T-cell (primary cell): ENCODE measurements at places on chromosomes 11 and 22.
A peak's percentile ranks its signal among the peaks of the same experiment; 100 is the strongest.

DNA sequence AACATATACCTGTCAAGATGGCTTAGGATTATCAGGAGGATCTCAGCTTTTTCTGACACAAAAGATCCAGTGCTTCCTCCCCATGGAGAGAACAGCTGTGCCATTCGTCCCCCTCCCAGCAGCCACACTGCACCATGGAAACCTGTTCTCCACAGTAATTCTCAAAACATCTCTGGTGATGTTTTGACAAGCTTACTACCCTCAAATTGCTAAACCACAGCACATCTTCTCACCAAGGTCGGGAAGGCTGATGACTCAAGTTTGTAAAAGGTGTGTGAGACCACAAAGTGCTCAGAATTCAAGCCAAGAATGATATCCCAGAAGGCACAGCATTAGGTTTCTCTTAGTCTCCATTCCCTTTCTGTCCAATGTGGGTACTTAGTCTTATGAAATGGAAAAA, 3.9 kb upstream of the RAB38 start:
- no peak for DNase-seq

DNA sequence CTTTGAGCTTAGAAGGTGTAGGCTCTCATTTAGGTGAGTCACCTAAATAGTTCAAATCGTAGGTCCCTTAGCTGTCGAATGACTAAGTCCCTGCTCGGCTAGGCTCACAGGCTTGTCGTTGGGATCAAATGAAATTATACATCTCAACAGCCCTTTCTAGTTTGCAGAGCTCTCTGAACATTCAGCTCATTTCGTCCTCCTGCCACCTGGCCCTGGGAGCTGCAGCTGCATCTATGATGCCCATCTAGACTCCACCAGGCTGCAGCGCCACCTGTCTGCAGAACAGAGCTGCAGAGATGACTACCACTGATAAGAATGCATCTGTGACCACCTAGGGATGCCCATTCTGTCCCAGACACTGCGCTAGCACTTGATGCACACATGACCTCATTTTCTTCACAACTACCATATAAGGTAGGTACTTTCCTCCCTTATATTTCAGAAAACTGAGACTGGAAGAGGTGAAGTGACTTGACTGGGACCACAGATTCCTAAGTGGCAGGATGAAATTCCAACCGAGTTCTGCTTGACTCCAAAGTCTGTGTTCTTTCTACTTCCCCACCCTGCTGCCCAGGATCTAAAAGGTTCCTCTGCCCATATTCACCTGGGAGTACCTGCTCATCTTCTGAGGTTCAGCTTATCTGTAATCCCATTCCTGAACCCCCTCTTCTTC, 141.1 kb upstream of the NARS2 start:
- DNase-seq = no peak

- peak; percentile 29 for DNase-seq
Measured at GRCh38 chr11:110430267-110431050, 711 bp downstream of the FDX1 start.

- no peak for DNase-seq
Measured at GRCh38 chr11:34327804-34328631, 29.8 kb downstream of the ABTB2 start.

DNA sequence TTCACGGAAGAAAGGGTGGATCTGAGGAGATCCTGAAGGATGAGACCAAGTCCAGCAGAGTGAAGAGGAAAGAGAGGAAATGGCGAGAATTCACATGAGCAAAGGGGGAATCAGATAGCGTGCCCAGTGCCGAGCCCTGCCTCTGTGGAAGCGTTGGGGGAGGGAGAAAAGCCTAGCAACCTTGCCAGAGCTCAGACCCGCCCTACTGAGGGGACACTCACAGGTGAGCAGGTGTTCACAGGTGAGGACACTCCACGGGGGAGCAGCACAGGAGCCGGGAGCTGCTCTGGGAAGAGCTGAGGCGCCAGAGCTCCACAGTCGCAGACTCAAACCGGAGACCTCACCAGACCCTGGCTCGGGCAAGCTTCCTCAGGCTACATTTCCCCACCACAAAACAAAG, 56.2 kb downstream of the MICAL3 start:
- no peak for DNase-seq

DNA sequence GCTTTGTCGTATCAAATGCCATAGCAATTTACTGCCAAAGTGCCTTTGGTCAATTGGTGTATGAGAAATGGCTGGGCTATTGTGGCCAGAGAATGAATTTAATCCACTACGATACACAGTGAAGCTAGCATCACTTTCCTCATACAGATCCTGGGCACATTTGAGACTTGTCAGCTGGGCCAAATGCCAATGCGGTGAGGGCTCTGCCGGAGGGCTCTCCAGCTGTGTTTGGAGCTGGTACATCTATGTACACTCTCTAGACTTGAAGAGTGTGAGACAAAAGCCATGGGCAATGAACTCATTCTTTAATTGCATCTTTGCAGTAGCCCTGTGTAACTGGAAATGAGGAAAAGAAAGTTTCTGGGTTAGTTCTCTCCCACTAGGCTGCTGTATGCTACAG, 1052.9 kb downstream of the NTM start:
- no peak for DNase-seq

DNA sequence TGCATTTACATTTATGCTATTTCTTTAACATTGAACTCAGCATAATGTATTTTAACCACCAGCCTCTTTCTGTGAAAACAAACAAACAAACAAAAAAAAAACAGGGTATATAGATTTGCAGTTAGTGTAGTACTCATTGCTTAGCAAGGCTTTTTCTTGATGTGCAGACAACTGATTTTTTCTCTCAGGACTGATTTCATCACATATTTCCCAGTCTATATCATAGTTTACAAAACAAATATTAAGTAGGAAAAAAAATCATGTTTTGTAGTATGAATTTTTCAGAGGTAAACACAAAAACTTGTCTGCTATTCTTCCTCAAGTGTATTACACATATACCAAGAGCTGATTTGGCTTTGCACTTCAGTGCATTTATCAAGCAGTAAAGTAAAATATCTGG, 123.0 kb downstream of the PDE3B start:
- DNase-seq = no peak

DNA sequence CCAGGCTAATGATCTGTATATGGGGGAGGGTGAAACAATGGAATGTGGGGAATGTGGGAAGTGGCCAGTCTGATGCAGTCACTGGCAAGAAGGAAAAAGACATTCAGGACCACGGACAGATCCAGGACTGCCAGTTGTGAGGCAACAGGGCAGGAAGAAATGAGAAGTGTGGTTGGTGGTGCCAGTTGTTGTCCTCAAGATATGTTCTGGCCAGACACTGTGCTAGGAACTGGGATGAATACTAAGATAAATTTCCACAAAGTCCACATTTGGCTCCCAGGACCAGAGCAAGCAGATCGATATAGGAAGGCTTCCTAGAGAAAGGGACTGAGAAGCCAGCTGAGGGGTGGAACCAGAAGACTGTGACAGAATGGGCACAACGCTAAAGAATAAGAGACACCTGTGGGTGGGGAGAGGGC, 6.8 kb upstream of the TPBGL start:
- DNase-seq = no peak

GRCh38 chr11:22389526-22390282, 51.5 kb downstream of the SLC17A6 start:
- no peak for DNase-seq

DNA sequence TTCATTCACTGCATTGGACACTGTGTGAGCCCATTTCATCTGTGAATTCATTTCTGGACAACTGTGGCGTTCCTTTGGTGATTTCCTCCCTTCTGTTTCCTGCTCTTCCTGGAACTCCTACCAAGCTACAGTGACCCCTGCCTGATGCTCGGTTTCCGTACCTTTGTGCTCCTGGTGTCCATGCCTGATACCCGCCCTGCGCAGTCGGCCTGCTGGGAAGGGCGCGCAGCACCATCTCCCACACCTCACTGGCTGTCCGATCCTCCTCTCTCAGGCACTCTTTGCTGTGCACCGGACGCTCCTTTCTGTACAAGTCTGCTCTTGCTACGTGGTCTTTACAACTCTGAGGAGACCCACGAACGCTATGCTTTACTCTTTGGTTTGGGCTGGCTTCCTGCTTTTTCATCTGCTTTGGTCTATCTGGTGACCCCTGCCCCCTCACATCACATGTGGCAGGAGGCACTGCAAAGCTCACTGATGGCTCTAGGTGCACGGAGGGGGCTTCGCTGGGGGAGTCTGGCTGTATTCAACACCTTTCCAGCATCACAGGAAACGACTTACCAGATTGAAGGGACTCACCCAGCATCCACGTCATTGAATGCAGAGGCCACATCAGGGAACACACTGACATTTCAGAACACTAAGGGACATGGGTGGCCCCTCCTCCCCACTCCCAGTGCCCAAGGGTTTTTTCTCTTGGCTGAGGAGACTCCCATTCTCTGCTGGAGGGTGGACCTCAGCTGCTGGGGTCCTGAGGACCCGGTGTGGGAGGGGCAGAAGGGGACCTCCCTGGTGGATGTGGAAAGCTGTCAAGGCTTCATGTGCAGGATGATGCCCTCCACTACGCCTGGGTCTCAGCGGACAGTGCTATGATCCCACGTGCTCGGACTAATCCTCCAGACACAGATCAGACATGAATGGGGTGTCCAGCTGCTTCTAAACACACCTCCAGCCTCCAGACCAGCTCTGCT, 27.0 kb upstream of the MOB2 start:
- DNase-seq = no peak

DNA sequence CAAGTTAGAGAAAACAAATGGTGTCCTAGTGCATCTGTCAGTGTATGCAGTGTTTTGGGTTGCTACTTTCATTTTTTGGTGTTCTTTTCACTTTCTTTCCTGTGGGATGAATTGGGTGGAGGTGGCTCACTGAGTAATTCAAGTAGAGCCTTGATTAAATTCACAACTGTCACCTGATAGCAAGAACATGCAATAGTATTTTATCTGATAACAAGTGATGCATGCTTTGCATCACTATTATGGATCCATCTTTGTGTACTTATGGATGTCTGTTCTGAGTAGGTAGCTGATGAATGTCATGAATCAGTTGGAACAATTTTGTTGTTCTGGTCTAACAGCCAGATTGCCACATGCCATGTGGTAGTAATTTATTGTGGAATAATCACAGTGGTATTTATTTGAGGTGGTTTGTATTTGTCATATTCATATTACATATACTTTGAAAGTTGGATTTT, 87.5 kb downstream of the DDX10 start:
- DNase-seq = no peak

GRCh38 chr11:46307785-46308341, 30.4 kb downstream of the CREB3L1 start:
- no peak for DNase-seq

- no peak for DNase-seq
Measured at GRCh38 chr11:121540627-121541026, 87.9 kb upstream of the SORL1-AS1 start.

- no peak for DNase-seq
Measured at GRCh38 chr11:103241574-103241973, 132.3 kb downstream of the DYNC2H1 start.

DNA sequence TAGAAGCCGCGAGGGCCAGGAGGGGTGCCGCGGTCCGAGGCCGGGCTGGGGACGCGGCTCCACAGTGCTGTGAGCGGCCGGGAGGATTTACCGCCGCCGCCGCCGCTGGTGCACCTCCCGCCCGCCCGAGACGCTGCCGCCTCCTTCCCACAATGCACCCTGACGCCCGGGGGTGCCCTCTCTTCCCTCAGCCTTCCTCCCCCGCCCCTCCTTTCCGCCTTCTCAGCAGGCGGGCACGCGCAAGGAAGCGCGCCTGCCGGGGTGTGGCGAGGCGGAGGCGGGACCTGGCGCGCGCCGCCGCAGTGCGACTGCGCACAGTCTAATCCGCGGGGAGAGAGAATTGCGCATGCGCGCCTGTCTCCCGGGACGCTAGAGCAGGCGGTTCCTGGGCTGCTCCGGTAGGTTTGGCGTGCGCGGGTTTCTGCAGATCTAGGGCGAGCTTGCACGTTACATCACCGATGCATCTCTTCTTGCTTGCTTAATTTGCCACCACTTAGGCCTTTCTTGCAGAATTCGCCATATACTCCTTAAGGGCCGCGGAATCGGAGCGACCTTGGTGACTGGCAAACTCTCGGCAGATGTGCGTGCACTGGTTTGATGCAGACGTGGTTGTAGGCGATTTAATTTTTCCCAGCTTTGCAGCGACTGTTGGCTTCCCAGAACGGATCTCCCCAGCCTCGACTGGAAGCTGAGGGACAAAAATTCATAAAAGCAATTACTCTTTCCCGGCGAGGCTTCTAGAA, at the start of the genes GVQW3 and THAP12:
TSS of gene GVQW3 (plus strand) at position 347 of the 743 bp plus-strand sequence. CDS start 506 bp downstream, outside the sequence.
TSS of gene THAP12 (minus strand) at position 156 of the 743 bp plus-strand sequence. CDS start 296 bp downstream, outside the sequence.
- DNase-seq = peak; percentile 96

GRCh38 chr22:32830473-32830872, 29.0 kb downstream of the TIMP3 start:
- no peak for DNase-seq
